ENCODE measurements at places on chromosomes 5 and 9.

DNA sequence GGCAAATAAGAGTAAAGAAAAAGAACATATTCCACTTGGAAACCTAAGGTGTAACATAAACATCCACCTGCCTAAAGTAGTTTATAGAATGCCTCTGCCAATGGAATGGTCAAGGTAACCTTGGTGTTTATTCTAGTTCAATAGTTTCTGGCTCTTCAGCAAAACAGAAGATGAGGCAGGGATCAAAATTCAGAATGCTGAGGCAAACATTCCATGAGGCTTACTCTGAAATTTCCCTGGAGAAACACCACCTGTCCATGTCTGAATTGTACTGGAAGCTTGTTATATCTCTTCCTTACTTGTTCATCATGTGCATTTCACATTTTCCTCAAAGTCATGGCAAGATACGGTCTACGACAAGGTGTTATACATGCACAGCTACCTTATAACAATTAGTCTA is 1862.4 kb upstream of the ACO1 start:
- no peak for DNase-seq

DNA sequence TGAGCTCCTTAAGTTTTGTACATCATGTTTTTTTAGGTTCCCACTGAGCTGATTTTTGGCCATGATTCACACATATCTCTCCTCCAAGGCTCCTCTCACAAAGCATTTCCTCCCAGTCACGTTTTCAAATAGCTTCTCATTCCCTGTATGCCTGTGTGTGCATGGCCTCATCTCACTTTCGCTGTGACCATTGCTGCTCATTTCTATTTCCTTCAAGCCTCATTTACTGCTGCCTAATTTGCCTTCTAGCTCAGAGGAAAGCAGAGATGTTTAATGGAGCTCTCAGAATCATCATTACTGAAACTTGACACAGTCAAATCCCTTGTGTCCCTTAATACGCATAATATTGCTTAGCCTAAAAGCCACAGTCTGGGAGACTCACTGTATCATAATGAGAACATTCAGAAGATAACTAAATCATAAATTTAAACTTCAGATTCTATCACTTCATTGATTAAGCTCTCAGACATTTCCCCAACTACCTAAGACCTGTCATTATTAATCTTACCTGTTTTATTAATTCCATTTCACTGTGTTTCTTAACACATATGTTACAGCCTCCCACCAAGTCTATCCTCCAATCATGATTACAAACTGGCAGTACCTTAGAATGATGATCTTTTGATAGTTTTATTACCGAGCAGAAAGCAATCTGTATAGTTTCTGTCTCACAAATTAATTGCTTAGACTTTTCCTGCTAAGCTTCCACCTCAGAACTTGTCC is 278.3 kb upstream of the PTGER4 start:
- DNase-seq = no peak

GRCh38 chr5:120690621-120691407 is 226.7 kb downstream of the PRR16 start:
- no peak for DNase-seq

DNA sequence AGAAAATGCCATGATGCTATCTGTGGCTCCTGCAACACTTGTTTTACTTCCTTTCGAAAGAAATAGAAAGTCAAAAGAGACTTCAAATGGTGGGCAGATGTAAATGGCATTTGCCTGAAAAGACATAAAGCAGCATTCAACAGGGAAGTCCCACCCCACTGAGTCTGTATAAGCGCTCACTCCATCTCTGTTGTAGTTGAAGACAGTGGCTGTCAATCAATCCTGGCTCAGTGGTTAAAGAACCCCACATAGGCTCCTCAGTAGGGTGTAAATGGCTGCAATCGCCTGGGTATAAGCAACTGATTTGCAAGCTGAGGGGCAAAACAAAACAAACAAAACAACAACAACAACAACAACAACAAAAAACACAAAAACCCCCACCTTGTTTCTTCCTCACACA is 158.7 kb downstream of the EFNA5 start:
- DNase-seq = no peak
